ENCODE measurements at places on chromosomes 1 and 21.

DNA sequence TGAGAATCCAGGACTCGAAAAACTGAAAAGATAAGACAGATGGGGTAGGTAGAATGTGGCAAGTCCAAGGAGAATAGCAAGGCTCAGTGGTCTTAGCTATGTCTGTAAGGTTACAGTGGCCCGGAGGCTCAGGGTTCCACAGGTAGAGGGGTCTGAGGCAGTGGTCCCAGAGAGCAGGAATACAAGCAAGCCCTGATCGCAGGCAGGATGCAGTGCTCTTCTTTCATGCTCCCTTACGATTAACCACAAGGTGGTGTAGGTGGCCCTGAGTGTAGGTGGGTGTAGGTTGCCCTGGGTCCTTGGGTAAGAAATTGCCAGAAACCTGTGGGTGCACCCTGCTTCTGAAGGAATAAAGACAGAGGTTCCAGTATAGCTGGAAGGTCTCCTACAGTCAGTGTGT lies 99.1 kb upstream of the RAB3GAP2 start:
- peak; percentile 59 for DNase-seq

GRCh38 chr21:43208561-43209332 lies 39.9 kb downstream of the CRYAA start:
- no peak for DNase-seq

DNA sequence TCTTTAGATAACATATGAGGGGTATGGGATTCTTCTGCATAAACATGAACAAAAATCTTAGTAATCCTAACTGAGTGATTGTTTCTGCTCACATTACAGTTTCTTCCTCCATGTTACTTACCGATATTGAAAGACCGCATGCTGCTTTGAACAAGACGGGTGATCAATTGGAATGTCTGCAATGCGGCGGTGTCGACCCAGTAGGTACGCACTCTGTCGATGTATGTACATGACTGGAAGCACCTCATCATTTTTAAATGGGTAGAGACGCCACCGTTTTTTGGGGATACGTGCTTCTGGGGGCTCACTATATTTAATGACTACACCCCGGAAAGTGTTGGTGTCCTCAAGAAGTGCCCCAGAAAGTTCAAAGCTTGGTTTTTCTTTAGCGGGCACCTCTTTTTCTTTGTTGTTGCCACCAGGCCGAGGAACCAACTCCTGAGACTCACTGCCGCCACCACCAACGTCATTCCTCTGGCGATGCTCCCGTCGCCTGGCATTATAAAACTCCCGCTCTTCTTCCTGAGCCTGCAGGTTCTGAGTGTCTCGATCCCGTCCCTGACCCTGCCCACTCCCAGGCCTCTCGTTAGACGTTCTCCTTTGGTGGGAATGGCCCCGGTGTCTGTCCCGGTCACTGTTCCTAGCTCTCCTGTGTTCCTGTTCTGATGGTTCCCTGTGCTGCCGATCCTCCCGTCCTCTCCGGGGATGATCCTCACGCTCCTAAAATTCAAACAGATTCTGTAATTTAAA lies 13.9 kb downstream of the SNIP1 start:
- no peak for DNase-seq

- peak; percentile 36 for DNase-seq
Measured at GRCh38 chr1:197200272-197200899, 53.9 kb upstream of the ASPM start.

- DNase-seq, result peak; percentile 5
Measured at GRCh38 chr21:41418956-41419680, 6.9 kb upstream of the MX1 start.

Measured in DMS53 (cell line).